ENCODE measurements at places on chromosomes 16 and 17. TPM values are rescaled to one million over a fixed set of nuclear protein-coding genes. Genes with fewer than 3 reads are reported as not detected.

The CPHXL2 gene
- total RNA-seq: not detected

The GALR2 gene
- total RNA-seq: not detected

The VPS9D1 gene
- 7.0 TPM for total RNA-seq

The PRSS8 gene
- not detected for total RNA-seq
